ENCODE measurements at places on chromosomes 16 and 17. TPM values are rescaled to one million over a fixed set of nuclear protein-coding genes. Genes with fewer than 3 reads are reported as not detected.

Gene CD300H
- total RNA-seq, result not detected

Gene NOG
- 0.14 TPM for total RNA-seq

Gene CACNG4
- total RNA-seq, result 0.14 TPM

Gene RNF43
- total RNA-seq, result 5.1 TPM

Gene IRX6
- 0.19 TPM for total RNA-seq

Gene GPRC5C
- 27.3 TPM for total RNA-seq

Gene SMIM5
- 12.2 TPM for total RNA-seq

Gene HSPB9
- total RNA-seq, result 0.20 TPM

Gene HOXB5
- 0.37 TPM for total RNA-seq

Gene TMEM238L
- not detected for total RNA-seq

Gene SRCIN1
- 4.8 TPM for total RNA-seq

Gene TAT
- not detected for total RNA-seq

- no peak for DNase-seq
These were observed 58.3 kb upstream of the LGALS9 start for GRCh38 chr17:27572665-27573064.

- peak; percentile 55 for DNase-seq
These were observed 12.8 kb downstream of the TELO2 start for GRCh38 chr16:1505912-1506311.

- DNase-seq, result no peak
These were observed 46.9 kb upstream of the BAHCC1 start for GRCh38 chr17:81348097-81349055.

DNA sequence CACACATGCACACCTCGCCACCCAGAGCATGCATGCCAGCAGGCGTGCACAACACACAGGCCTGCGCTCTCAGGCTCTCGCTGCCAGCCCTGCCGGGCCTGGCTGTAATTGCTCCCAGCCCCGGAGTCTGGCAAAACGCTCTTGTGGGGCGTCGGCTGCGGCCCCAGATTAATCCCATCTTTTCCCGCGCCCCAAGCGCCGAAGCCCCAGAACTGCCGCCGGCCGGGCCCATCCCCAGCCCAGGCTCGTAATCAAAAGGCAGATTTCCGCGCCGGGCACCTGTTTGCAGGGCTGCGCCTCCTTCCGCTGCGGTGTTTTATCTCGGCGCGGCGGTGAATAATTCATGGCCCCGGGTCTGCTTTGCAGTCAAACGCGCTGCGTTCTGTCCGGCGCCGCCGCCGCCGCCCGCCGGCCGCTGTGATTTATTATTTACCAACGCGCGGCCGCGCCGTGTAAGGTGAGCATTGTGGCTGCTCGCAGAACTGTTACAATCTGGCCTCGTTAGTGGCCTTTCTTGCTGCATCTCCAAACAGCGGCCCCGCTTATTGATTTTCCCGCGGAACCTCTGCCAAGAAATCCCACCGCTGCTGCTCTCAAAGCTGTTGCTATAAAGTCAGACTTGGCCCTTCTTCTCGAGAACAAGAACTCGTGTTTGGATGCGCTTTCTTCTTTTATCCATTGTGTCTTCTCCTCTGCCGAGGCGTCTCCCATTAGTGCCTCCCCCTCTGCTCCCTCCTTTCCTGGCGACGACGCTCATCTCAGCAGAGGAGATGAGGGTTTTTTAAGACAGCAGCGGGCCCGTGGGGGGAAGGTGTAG is 126.1 kb downstream of the IRX5 start:
- no peak for DNase-seq

DNA sequence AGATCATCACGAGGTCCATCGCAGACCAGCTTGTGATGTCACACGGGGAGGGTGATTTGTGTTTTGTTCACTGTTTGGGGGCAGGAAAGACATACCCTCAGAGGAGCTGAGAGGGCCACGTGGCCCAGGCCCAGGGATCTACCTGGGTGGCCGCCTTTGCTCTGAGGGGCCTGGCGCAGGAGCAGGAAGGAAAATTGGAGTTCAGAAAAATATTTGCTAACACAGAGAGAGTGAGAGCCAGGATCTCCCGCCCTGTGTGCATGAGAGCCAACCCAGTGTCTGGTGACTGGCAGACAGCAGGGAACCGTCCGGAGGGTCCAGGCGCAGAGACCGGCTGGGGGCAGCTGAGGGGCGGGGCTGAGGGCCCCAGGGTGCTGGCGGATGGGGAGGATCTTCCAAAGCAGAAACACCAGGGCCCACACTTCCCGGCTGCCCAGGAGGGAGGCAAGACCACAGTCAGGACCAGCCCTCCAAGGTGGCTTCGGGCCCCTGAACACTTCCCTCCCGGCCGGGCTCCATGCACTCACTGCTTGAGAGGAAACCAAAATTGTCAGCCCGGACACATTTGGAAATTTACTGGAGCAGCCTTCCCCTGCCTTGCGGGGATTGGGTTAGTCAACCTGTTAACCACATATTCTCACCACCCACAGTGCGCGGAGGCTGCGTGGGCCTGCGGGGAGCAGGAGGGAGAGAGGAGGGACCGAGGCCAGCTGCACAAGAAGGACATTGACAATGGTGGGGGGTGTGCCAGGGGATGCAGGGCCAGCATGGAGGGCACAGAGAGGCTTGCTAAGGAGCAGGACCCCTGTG is 52.6 kb downstream of the RBFOX3 start:
- DNase-seq, result no peak

DNA sequence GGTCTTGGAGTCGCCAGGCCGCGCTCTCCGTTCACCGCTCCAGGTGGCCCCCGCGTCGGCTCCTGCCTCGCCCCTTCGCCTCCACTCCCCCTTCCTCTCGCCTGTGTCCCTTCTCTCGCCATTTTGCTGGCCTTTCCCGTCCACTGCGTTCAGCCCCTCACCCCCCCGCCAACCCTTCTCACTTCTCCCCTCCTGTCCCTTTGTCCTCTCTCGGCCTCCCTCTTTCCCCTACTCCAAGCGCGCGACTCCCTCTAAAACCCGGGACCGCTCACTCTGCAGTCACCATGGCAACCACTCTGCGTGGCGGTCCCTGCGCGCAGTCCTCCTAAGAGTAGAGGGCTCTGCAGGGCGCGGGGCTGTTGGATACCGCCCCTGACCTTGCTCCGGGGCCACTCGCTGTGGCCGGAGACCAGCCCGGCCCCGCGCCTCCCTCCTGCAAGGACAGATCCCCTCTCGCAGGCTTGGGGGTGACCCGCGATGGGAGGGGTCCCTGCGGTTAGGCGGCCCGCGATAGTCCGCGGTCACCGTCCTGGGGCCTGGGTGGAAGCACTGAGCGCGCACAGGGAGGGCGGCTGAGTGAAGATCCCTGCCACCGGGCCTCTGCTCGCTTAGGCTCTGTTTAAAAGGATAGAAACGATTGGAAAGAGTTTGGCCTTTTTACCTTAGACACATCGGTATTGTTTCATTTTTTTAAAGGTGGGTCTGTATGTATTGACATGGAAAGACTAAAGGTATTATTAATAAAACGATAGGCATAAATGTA is 454 bp downstream of the CCDC40 start:
- peak; percentile 75 for DNase-seq

DNA sequence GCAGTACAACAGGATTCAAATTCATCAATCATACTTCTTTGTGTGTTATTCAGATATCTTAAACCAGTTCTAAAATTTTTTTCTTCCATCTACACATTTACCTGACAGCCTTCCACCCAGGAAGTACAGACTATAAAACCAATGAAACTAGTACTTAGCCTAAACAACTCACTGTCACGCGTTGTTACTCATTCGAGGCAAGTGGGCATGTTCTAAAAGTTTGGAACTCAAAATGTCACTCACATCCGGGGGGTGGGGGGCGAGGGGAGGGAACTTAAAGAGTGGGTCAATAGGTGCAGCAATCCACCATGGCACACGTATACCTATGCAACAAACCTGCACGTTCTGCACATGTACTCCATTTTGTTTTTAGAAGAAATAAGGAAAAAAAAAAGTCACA is 90.4 kb upstream of the PLEKHM1 start:
- no peak for DNase-seq

GRCh38 chr17:57408071-57408811 is 151.9 kb downstream of the MSI2 start:
- DNase-seq, result no peak

DNA sequence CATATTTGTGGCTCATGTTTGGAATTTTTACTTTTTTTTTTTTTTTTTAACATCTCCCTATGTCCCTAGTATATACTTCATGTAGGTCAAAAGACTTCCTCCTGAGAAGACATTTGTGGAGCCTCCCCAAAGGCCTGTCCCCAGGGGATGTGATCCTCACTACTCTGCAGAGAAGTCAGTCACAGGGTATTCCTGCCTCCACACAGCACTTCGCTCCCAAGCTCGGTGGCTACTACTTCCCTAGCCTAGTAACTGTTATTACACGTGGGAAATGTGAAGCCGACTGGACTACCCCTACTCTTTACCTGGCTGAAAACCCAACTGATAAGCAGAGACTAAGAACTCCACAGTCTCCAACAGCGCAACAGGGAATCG is 116.8 kb downstream of the HIC1 start:
- peak; percentile 71 for DNase-seq

DNA sequence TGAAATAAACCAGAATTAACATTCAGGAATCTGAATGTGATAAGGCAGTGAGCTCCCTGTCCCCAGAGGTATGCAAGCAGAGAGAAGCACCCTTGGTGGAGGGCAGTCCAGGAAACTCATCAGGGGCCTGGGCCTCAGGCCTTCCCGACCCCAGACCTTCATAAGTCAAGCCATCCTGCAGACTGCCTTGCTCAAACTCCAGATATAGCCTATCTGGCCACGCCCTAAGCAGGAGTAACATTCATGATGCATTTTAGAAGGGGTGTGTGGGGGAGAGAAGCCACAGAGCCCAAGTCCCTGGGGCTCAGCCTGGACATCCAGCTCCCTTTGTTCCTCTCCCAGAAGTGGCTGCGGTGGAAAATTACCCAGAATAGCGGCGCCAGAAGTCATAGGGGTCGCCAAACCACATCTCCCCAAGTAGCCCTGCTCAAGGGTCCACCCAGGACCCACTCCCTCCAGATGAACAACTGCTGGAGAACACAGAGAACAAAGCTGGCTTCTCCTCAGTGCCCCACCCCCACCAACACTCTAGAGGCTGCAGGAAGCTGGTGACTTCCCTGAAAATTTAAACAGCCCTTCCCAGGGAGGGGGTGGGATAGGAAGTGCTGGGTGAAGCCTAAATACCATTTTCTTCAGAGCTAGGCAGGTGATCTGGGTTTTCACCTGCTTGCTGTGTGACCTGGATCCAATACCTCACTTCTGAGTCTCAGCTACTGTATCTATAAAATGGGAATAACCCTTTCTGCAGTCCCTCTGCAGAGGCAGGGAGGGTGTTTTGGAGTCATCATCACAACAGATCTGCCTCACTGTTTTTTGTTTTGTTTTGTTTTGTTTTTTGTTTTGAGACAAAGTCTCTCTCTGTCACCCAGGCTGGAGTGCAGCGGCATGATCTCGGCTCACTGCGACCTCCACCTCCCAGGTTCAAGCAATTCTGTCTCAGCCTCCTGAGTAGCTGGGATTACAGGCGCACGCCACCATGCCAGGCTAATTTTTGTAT is 1.5 kb upstream of the SREBF1 start:
- DNase-seq, result peak; percentile 79

DNA sequence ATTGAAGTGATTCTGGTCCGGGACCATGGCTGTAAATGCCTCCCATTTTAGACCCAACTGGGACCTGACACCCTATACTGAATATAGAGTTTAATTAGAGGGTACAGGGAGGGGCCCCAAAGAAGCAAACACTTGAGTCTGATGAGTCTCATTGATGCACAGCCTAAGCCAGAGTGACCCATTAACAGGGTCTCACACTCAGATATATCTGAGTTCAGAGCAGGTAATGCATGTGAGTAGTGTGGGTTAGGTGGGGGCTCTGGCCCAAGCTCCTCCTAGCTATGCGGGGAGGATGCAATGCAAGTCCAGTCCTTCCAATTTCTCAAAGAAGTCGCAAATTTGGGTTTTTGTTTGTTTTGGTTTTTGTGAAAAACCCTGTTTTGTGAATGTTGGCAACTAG is 17.1 kb upstream of the MARCHF10 start:
- DNase-seq, result no peak

- no peak for DNase-seq
These were observed 238.8 kb downstream of the MRTFB start for GRCh38 chr16:14309906-14310305.

DNA sequence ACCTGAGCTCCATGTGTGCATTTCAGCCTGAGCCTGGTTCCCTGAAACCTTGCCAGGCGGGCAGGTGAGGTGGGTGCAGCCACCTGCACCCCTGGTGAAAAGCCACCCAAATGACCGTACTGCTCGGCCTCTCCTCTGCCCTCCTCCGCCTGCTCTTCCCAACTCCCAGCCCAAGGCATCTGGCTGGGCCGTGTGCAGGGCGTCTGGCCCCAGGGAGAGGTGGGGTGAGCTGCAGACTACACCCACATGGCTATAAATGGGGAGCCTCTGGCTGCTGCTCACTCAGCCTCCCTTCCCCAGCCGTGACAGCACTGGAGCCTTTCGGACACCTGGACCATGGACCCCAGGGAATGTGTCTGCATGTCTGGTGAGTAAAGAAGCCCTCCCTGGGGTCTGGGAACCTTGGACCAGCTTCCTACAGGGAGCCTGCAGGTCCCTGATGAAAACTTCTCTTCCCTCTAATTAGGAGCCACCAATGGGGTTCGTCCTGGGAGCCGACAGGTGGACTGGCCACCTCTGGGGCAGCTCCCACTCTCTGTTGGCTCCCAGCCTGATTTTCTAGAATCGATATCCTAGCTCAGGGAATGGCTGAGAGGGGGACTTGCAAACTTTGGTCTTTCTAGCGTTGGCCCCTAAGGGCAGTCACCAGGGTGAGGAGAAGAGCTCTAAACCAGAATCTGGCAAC is at the start of gene MT4:
MT4 (plus strand) TSS at position 281 of the 685 bp plus-strand sequence; CDS start at position 337, 56 bp downstream.
- no peak for DNase-seq

- DNase-seq, result peak; percentile 51
These were observed 384.9 kb downstream of the GRIN2A start for GRCh38 chr16:9797306-9797705.

DNA sequence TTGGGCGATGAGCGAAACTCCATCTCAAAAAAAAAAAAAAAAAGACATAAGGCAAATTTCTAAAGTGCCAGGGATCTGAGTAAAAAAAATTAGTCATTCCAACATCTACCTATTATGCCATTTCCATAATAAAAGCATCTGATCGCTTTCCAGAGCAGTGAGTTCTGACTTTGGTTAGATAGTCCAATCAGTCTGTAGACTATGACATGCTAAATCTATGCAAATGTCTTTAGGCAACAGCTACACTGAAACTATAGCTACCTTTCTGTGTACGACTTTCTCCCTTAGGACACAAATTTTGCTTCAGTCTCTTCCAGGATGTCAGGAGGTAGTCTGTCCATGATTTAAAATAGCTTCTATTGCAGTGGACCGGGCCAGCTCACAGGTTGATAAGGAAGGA is 58.9 kb upstream of the ARHGAP44 start:
- no peak for DNase-seq

DNA sequence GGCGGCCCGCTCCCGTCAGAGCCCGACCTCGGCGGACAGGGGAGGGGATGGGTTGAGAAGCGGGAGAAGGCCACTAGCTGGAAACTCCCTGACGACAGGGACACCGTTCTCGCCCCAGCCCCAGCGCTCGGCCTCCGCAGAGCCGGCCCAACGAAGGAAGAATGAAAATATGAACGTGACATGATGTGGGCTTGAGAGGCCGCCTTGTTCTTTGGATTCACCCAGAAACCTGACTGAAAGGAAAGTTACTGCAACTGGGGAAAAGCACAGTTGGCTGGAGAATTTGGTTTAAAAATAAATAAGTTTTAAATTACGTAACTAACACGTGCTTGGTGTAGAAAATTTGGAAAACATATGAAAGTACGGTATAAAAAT is 21.1 kb downstream of the NPTX1 start:
- DNase-seq, result peak; percentile 74

Data from right cardiac atrium (tissue), 5 donors.